ENCODE measurements at places on chromosomes 7 and 10.
A peak's percentile ranks its signal among the peaks of the same experiment; 100 is the strongest.

GRCh38 chr10:113907166-113907565 is 52.7 kb downstream of the NHLRC2 start:
- peak; percentile 61 for DNase-seq

- peak; percentile 59 for DNase-seq
These were observed 7.8 kb upstream of the ZNF485 start for GRCh38 chr10:43598446-43598845.

GRCh38 chr10:121687095-121687813 is 89.0 kb upstream of the FGFR2 start:
- no peak for DNase-seq

GRCh38 chr7:149680331-149681025 is 92.9 kb downstream of the ZNF467 start:
- DNase-seq: peak; percentile 13

- no peak for DNase-seq
These were observed 325.9 kb downstream of the ADARB2 start for GRCh38 chr10:1411451-1411850.

Measured in fibroblast of pulmonary artery (primary cell).